Tibial nerve (tissue), 4 donors: ENCODE measurements at places on chromosomes 3 and 15.
A peak's percentile ranks its signal among the peaks of the same experiment; 100 is the strongest.

DNA sequence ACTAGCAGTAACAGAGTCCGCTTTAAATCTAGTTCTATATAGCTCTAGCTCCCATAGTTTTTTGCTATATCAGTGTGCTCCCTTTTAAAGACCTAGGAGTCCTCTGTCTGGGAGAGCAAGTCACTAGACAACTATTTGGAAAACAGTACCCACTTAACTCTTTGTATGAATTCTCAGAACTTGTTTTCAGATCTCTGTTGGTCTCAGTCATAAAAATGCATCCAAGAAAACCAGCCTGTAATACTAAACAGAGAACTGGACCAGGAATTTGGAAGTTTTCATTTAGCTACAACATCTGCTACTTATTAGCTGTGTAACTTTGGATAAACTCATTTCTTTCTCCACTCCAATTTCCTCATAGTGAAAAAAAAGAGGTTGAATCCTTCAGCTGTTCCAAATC is 56.9 kb upstream of the C3orf49 start:
- no peak for DNase-seq

DNA sequence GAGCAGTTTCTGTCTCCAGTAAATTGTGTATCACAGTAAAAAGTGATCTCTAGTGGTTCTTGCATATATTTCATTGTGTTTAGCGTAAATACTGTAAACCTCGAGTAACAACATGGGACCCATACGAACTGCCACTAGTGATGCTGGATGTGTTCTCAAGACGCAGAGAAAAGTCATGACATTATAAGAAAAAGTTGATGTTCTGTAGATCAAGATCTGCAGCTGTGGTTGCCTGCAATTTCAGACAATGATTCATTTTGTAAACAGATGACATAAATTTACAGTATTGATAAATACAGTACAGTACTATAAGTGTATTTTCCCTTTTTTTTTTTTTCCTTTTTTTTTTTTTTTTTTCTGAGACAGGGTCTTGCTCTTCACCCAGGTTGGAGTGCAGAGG is 100.1 kb downstream of the DPH6 start:
- no peak for DNase-seq

DNA sequence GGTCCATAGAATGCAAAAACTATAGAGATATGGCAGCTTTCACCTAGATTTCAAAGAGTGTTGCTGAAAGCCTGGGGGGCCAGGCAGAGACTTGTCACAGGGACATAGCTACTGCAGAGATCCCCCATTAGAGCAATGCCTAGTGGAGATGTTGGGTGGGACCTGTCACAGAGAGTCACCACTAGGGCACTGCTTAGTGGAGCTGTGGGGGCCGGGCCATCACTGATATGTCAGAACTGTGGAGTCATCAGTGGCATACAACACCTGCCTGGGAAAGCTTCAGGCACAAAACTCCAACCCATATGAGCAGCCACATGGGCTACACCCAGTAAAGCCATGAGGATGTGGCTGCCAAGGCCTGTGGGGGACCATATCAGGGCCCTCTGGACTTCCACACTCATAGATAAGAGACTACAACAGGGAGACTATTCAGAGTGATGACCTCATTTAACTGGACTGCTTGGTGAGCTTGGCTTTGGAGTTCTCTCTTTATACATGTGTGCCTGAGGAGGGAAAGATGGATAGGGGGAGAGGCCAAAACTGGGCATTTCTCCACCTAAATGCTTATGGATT is 176.3 kb downstream of the ZNF621 start:
- no peak for DNase-seq

DNA sequence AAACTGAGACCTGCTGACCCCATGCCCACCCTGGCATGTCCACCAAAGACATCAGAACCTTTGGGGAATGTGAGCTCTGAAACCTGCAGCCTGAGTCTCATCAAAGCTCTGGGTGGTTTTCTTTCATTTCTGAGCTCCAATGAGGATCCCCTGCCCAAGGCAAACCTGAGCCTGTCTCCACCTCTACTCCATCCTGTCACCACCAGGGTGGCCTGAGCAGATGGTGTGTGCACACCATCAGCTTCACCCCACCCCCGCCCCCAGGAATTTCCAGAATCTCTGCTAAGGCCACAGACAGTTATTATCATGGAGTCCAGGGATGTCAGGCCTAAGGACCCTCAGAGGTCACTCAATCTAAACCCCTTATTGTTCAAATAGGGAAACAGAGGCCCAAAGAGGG is 1.3 kb downstream of the XIRP1 start:
- no peak for DNase-seq

DNA sequence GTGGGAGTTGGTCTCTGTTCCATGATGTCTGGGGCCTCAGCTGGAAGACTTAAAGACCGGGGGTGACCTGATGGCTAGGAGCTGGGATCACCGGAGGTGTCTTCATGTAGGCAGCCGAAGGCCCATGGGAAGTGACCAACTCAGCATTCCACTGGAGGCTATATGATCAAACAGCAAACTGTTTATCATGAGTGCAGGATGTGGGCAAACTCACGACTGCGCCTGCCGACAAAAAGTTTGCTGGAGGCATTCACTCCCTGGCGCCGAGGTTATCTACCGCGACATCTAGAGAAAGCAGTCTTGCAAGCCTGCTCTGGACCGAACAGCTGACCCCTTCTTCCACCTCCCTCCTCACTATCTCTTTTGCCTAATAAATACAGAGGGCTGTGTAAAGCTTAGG is 62.7 kb upstream of the NR2C2 start:
- DNase-seq: no peak

GRCh38 chr15:99895189-99895955 is 162.1 kb upstream of the LYSMD4 start:
- no peak for DNase-seq

- peak; percentile 16 for DNase-seq
These were observed 236.0 kb downstream of the EDEM1 start for GRCh38 chr3:5423523-5423922.

GRCh38 chr3:20798666-20799065 is 612.7 kb upstream of the SGO1 start:
- no peak for DNase-seq

DNA sequence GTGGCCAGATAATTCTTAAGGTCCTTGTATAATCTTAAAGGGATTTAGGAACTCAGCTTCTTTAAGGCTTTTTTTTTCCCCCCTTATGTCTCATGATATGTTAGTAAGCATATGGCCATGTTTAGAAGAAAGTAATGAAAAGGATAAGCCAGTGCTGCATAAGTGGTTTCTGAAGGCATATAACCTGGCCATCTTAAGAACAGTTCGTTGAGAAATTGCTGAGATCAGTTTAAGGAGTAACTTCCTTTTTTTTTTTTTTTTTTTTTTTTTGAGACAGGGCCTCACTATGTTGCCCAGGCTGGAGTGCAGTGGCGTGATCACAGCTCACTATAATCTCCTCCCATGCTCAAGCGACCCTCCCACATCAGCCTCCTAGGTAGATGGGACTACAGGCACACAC is 51.7 kb downstream of the UBE2E2 start:
- DNase-seq: no peak

GRCh38 chr3:28485164-28485563 is 136.5 kb upstream of the AZI2 start:
- no peak for DNase-seq

DNA sequence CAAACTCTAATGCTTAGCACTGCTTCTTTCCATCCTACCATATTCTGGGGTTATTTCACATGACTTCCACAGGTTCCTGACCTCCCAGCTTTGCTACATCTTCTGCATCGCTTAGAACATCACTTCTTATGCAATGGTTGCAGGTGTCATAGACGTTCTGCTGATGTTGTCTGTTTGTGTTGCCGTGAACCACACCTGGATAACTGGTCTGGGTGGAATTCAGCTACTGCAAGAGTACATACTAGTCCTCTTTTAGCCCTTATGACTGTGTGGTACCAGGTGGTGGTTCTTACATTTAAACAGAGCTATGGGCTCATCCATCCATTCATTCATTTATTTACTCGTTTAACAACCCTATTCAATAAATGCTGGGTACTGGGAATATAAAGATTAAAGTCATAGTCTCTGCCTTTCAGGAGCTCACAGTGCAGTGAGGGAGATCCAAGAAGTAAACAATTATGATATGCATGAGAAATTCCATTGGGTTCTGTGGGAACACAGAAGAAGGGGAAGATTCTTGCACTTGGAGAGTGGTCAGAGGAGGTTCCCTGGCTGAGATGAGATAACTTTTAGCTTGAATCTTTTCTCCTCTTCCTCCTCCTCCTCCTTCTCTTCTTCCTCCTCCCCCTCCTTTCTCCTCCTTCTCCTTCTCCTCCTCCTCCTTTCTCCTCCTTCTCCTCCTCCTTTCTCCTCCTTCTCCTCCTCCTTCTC is 30.8 kb downstream of the TMEM45A start:
- no peak for DNase-seq

- DNase-seq: peak; percentile 23
These were observed at the start of gene IGSF11 for GRCh38 chr3:119034256-119035013. Gene IGSF11, minus strand, starts transcription at chr3:119034846. Its CDS starts 264 bp downstream, at chr3:119034582.

GRCh38 chr3:55634345-55634744 is 147.2 kb upstream of the WNT5A start:
- no peak for DNase-seq

DNA sequence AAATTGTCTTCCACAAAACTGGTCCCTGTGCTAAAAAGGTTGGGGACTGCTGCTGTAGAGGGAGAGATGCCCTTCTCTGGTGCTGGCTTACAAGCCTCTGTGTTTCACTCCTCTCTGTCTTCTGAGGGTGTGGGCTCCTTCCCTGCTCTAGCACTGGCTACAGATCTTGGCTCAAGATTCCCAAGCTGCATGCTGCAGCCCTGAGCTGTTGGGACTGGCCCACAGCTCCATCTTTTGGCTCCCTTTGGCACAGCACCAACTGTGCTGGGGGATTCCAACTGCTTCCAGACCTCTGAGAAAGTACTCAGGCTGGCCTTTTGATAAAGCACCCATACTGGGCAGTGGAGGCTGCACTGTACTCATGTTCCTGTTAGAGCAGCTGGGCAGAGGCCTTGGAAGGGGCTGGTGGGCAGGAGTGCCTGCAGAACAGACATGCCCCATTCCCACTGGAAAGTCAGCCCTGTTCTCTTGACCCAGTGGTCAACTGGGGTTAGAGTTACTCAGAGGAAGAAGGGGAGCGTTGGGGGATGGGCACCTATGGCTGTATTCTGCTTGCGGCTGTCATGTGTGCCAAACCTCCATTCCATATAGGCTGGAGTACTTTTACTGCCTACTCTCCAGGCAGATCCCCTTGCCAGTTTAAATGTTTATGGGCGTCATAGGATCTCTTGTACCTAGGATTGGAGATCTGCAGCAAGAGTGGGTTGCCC is 55.7 kb downstream of the GALK2 start:
- DNase-seq: no peak

- DNase-seq: no peak
These were observed 243.0 kb downstream of the KBTBD8 start for GRCh38 chr3:67241084-67241483.

DNA sequence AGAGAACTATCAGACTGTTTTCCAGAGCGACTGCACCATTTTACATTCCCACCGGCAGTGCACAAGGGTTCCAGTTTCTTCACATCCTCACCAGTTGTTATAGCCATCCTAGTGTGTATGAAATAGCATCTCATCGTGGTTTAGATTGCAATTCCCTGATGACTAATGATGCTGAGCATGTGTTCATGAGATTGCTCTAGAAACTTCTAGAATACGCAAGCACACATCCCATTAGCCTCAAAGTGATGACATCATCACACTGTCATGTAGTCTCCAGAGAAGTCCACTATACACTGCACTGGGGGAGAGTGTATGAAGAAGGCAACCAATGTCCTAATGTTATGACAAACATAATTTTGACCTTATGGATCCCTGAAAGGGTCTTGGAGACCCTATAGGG is 30.1 kb downstream of the FBLN2 start:
- no peak for DNase-seq

- DNase-seq: no peak
These were observed 103.5 kb downstream of the LIPC start for GRCh38 chr15:58535337-58535736.

DNA sequence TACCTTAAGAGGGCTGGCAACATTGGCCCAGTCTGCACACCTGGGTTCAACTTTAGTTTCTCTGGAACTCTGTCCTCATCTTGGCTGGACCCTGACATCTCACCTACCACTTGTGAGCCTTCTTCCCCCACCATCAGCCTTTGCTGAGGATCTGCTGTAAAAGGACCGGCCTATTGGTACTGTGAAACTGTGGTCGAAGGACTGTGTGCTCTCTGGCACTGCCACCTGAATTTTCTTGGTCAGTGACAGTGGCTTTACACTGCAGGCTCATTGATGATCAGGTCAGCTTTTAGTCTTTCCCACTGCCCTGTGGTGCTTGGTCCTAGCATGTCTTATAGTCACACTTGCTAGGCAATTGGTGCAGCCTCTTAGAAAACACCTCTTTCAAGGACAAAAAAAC is 86.9 kb downstream of the PEX5L start:
- DNase-seq: no peak

GRCh38 chr3:107110596-107111305 is 266.5 kb upstream of the CCDC54 start:
- DNase-seq: no peak

DNA sequence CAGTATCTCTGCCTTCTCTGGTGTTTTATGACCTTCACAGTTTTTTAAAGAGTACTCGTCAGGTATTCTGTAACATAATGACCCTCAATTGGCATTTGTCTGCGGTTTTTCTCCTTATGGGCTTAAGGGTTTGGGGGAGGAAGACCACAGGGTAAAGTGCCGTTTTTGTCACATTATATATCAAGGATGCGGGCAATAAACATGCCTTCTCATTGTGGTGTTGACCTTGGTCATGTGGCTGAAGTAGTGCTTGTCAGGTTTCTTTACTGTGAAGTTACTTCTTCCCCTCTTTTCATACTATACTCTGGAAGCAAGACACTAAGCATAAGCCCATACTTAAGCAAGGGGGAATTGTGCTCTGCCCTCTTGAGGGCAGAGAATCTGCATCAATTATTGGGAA is 16.6 kb downstream of the CAPN3 start:
- no peak for DNase-seq
